Vagina (tissue), 2 donors: ENCODE measurements at places on chromosomes 13 and 19.
A peak's percentile ranks its signal among the peaks of the same experiment; 100 is the strongest.

DNA sequence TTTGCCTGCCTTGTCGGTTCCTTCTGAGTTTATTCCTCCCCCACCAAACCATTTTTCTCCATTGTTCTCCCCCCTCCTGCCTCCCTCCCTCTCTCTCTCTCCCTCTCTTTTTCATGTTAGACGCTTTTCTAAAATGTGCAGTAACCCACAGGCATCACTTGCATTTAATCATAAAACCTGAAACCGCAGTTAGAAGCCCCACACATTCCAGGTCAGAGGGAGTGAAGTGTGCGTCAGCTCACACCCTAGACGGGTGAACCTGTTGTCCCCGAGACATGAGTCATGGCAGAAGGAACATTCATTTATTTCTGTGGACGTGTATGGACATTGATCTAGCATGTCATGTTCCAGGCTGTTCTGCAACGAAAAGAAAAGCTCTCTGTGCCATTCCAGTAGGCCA lies 19.9 kb downstream of the ONECUT3 start:
- no peak for DNase-seq

- no peak for DNase-seq
Observed at GRCh38 chr19:51587264-51588191, 16.4 kb downstream of the ZNF175 start.

GRCh38 chr19:49666120-49666444 lies 349 bp downstream of the BCL2L12 start:
- DNase-seq, result no peak

GRCh38 chr13:28326056-28326455 lies 168.9 kb downstream of the FLT1 start:
- no peak for DNase-seq

- no peak for DNase-seq
Observed at GRCh38 chr19:35353635-35354034, 4.6 kb upstream of the FFAR3 start.

DNA sequence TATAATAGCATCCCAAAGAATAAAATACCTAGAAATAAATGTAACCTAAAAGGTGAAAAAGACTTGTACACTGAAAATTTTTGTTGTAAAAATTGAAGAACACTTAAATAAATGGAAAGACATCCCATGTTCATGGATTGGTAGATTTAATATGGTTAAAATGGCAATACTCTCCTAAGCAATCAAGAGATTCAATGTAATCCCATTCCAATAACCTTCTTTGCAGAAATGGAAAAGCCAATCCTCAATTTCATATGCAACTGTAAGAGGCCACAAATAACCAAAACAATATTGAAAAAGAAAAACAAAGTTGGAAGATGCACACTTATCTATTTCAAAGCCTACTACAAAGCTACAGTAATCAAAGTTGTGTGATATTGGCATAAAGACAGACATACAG lies 17.7 kb downstream of the DZIP1 start:
- no peak for DNase-seq

- DNase-seq, result no peak
Observed at GRCh38 chr19:57334191-57334590, 13.9 kb downstream of the ZNF543 start.

GRCh38 chr13:24341439-24341838 lies 32.1 kb downstream of the C1QTNF9 start:
- DNase-seq, result no peak

GRCh38 chr13:114148521-114148855 lies 16.1 kb upstream of the RASA3 start:
- no peak for DNase-seq

- no peak for DNase-seq
Observed at GRCh38 chr13:113730258-113730691, 28.8 kb upstream of the TMEM255B start.

DNA sequence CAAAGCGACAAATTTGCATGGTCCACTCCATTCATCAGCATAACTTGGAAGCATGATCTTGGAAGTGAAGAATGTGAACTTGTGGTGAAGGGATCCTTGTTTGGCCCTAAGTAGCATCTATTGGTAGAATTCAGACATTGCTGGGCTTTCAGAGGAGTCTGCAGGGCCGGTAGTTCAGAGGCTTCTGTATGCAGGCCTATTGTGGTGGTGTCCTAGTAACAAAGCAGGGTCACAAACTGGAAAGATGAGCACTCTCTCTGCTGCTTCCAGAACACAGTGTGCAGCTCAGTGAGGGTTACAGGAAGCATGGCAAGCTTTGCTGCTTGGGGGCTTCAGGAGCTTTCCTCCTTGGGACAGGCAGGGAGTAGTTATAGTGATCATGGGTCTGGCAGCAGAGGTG lies 206.0 kb downstream of the TDRD3 start:
- no peak for DNase-seq

DNA sequence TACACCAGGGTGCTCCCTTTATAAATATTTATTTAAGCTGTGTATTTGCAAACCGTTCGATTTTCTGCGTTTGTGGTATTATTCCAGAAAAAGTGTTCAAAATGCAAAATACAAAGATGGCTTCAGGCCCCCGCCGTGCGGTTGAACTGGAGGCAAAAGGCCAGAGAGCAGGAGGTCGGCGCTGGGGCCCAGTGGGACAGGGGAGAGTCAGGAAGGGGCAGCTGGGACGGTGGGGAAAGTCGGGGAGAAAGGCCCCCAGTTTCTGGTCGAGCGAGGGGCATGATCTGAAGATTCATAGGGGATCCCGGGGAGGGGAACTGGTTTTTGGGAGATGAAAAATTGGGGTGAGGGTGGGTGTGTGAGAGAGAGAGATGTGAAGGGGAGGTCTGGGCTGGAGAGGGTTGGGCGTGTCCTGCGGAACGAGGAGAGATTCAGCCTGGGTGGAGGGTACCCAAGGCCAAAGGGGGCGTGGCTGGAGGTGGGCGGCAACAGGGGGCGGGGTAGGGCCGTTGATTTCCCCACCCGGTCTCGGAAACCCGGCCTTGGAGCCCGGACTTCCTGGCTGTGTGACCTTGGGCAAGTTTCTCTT lies 678 bp downstream of the ISOC2 start:
- no peak for DNase-seq

GRCh38 chr19:48391100-48392005 lies at the start of gene KDELR1:
KDELR1 (minus strand) TSS chr19:48391551; CDS start chr19:48391358, 193 bp downstream.
- DNase-seq, result no peak

DNA sequence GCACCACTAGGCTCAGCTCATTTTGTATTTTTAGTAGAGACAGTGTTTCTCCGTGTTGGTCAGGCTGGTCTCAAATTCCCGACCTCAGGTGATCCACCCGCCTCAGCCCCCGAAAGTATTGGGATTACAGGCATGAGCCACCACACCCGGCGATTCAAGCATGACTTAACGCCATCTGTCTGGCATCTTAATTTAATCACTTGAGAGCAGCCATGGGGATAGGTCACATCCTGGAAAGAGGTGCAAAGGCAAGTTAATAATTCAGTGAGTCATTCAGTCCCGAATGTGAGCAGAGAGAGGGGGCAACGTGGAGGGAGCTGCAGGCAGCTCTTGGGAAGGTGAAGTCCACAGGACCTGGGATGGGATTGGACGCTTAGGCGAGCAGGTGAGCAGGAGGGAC lies 31.7 kb upstream of the USP29 start:
- DNase-seq, result no peak

DNA sequence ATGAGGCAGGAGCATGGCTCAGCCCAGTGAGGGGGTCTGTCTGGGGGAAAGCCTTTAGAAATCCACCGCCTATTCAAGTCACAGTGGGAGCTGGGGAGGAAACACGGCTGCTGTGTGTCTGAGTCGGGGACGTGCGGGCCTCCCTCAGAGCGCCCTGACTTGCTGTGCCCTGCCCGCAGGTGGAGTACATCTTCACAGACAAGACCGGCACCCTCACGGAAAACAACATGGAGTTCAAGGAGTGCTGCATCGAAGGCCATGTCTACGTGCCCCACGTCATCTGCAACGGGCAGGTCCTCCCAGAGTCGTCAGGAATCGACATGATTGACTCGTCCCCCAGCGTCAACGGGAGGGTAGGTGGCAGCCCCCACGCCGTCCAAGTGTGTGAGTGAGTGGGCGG lies 137.8 kb upstream of the MCF2L start:
- DNase-seq, result no peak

GRCh38 chr19:16589917-16590316 lies 17.7 kb upstream of the SLC35E1 start:
- DNase-seq, result no peak

- peak; percentile 83 for DNase-seq
Observed at GRCh38 chr19:11736696-11737095, 2.0 kb downstream of the ZNF823 start.

DNA sequence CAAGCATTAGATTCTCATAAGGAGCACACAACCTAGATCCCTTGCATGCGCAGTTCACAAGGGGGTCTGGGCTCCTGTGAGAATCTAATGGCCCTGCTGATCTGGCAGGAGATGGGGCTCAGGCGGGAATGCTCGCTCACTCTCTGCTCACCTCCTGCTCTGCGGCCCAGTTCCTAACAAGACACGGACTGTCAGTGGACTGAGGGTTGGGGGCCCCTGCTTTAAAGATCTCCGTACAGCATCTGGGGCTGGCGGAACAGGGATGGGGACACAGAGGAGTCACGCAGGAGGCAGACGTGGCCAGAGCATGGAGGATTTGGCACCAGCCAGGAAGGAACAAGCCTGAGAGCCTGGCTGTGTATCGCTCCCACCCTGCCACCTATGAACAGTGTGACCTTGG lies 37.3 kb upstream of the ZNF536 start:
- no peak for DNase-seq

GRCh38 chr13:46668302-46668720 lies 115.3 kb downstream of the LRCH1 start:
- DNase-seq, result no peak

DNA sequence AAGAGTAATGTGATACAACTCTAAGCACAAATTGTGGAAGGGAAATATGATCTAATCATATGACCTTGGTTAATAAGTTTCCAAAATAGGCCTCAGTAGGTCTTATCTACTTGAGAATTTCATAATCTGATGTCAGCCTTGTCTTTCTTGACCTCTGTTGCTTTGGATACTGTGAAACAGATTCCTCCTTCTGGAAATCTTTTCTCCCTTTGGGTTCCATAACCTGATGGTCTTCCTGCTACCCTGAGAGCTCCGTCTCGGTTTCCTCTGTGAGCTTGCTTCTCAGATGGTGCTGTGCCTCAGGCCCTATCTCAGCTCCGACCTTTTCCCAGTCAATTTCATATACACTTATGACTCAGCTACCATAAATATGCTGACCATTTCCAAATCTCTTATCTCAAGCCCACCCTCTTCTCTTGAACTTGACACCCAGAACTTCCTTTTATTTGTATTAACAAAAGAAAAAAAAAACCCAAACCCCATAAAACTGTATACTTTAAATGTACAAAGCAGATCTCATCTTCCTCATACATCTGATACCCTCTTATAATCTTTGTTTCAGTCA lies 6.4 kb upstream of the SLC46A3 start:
- DNase-seq, result no peak

DNA sequence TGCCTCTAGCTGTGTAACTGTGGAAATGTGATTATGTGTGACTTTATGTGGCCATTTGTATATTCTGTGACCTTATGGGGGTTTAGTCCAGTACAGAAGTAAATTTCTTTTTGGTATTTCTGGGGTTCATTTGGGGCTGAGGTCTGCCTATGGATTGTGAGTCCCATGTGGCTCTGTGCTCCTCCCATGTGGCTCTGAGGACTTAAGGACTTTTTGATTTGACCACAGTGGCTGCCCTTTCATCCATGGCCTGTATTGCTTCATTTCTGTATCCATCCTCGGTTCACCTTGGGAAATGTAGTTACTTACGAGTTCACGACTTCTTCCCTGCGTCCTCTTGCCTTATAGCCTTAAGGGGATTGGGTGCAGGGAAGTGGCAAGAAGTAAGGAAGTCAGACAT lies 1.0 kb downstream of the ZNF420 start:
- no peak for DNase-seq

DNA sequence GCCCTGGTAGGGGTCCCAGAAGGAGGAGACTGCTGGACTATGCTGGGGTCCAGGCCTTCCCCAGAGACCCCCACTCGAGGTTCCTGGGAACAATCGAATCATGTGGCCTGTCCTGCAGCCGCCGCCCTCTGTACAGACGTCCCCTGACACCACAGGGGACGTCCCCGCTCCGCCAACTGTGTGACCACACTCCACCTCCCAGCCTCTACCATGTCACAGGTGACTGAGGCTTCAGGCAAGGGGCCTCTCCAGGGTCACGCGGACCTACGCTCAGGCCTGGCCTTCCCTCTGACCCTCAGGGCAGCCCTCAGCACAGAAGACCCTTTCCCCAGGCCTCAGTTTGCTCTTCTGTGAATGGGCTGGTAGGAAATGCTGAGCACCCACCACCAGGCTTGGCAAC lies 13.1 kb upstream of the TMEM161A start:
- no peak for DNase-seq

GRCh38 chr13:69720278-69720983 lies 387.2 kb upstream of the ATXN8OS start:
- DNase-seq, result no peak

GRCh38 chr13:27583645-27584044 lies 36.7 kb downstream of the LNX2 start:
- DNase-seq, result no peak

GRCh38 chr13:88704600-88705275 lies 1033.6 kb downstream of the SLITRK5 start:
- no peak for DNase-seq

DNA sequence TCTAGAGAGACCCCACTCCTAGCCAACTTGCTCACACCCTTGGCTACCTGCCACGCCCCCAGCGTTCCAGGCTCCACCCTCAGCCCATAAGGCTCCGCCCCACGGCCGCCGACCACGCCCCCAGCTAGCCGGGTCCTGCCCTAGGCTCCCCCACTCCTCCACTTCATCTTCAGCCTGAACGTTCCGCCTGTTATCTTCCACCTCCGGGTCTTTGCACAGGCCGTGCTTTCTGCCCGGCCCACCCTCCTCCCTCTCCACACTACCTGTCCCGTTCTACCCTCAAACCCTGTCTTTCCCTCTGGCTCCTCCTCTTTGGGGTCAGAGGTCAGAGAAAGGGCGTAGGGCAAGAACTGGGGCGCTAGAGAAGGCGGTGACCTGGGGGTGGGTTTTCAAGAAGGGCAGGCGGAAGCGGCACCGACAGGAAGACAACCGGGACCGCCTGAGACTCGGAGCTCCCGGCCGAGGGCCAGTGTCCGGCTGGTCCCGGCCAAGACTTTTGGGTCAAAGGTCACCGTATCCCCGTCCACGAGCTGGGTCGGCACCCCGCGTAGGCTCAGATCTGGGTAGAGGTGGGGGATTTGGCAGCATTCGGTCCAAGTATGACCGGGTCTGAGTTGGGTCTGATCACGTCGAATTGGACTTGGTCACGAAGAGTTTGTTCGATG lies 2.2 kb downstream of the PDE4C start:
- DNase-seq, result no peak

DNA sequence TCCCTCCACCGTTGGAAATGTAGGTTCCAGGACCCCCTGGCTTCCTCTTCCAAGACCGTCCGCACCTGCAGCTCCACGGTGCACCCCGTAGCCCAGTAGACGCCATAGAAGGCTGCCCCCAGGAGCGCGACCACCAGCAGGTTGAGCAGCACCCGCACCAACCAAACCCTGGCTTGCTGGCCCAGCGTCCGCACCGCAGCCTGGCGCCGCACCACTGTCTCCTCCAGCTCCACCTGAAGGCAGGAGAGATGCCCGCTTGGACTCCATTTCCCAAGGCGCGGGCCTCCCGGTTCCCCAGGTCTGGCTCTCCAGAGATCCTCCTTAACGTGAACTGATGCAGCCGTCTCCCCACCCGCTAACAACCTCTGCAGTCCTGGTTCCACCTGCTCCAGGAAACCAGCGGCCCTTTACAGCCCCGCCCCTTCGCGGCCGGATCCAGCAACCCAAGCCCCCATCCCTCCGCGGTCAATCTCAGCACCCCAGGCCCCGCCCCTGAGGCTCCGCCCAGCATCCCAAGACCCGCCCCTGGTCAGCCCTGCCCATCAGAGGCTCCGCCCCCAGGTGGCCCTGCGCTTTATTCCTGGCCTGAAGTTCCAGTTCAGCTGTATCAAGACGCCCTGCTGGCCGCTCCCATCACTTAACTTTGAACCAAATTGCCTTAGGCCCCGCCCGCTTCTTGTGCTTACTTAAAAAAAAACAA lies 5.0 kb upstream of the LENG1 start:
- DNase-seq, result no peak
